ENCODE measurements at places on chromosomes 2 and 18.
A peak's percentile ranks its signal among the peaks of the same experiment; 100 is the strongest.

DNA sequence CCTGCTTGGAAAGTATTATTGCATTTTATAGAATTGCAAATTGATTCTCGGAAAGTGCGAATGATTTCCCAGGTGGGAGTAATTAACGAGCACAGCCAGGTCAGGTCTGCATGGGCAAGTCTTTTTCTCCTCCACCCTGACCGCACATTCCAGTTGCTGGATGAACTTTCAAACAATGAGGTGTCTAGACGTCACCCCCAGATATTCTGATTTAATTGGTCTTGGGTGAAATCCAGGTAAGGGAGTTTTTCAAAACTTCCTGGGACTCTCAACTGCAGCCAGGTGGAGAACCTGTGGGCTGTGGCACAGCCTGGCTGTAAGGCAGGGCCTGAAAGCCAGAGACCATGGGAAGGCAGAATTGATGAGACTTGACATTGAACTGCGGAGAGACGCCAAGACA lies 15.9 kb upstream of the RNF152 start:
- DNase-seq, result no peak

GRCh38 chr2:57947398-57947797 lies 99.2 kb upstream of the VRK2 start:
- no peak for DNase-seq

DNA sequence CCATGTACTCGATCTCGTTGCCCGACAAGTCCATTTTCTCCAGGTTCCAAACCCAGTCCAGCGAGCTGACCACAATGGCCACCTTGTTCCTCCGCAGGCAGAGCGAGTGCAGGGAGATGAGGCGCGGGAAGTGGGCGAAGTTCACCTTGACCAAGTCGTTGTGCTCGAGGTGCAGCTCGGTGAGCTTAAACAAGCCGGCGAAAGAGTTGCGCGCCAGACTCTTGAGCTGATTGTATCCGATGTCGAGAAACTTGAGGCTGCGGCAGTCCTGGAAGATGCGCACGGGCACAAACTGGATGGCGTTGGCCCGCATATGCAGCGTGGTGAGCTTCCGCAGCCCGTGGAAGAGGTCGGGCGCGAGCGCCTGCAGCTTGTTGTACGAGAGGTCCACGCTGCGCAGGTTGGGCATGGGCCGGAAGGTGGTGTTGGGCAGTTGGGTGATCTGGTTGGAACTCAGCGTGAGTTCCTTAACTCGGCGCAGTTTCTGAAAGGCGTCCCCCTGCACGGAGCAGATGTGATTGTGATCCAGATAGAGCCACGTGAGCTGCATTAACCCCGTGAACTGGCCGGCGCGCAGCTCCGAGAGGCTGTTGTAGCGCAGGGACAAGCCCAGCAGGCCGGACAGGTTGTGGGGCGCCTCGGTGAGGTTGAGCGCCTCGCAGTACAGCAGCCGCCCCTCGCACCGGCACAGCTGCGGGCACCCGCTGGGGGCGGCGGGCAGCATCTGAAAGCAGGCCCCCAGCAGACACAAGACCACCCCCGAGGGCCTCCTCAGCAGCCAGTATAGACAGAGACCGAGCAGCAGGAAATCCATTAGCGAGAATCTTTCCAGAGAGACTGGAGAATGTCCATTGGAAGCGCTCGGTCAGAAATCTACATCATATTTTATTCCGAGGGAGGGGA lies 1.3 kb downstream of the LRRTM1 start:
- no peak for DNase-seq

- DNase-seq, result no peak
Observed at GRCh38 chr2:68295516-68295915, 24.2 kb downstream of the CNRIP1 start.

DNA sequence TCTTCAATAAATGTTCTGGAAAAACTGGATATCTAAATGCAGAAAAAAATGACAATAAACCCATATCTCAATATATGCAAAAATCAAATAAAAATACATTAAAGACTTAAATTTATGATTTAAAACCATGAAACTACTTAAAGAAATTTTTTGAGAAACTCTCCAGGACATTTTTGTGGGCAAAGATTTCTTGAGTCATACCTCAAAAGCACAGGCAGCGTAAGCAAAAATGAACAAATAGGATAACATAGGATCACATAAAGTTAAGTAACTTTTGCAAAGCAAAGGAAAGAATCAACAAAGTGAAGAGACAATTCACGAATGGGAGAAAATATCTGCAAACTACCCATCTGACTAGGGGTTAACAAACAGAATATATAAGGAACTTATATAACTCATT lies 1545.5 kb downstream of the SUCLG1 start:
- no peak for DNase-seq

DNA sequence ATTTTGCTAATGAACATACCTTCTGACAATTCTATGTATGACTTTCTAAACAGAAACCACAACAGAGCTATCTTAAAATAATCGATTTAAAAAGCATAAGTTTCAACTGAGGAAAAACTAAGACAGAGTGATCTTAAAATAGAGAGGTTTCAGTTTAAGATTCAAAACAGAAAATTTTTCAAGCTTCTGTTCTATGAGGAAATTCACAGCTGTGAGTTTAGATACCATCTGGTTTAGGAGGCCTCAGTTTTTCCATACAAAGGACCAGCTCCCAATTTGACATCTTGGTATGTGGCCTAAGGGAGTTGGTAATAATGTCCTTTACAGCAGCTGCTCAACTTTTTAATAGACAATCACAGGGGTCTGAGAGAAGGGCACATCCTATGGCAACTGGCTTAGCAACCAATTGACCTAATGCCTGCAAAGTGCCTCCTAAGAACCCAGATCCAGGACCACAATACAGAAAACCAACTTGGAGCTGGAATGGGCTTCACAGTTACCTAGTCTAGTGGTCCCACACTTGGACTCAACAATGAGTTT lies 39.7 kb downstream of the MDH1 start:
- no peak for DNase-seq

GRCh38 chr2:178819992-178820391 lies 12.8 kb upstream of the TTN start:
- DNase-seq, result peak; percentile 17

- DNase-seq, result no peak
Observed at GRCh38 chr2:127158614-127159290, 51.8 kb upstream of the BIN1 start.

- no peak for DNase-seq
Observed at GRCh38 chr2:5691985-5692529, at the start of gene SOX11. Gene SOX11 (plus strand): TSS chr2:5692384. CDS start chr2:5692722, 338 bp downstream.

- DNase-seq, result peak; percentile 13
Observed at GRCh38 chr2:8657423-8658062, 24.3 kb upstream of the ID2 start.

DNA sequence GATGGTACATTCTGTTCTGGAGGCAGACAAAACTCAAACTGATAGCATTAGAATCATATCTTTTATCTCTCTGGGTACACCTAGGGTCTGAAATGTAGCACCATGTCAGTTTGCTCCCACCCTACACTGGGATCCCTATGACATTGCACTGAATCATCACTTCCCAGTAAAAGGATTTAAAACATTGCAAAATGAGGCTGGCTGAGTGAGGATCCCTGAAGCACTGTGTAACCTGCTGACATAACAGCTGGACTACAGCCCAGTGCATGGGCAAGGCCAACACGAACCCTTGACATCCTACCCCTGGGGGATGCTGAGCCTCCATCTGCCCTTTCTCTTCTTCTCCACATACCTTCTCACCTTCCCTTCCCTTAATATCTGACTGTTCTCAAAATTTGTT lies 253.2 kb downstream of the TTC32 start:
- no peak for DNase-seq

GRCh38 chr18:79421275-79421857 lies 25.6 kb downstream of the NFATC1 start:
- no peak for DNase-seq

- DNase-seq, result no peak
Observed at GRCh38 chr2:88443353-88443938, 9.0 kb downstream of the FOXI3 start.

GRCh38 chr2:6082625-6083018 lies 390.4 kb downstream of the SOX11 start:
- no peak for DNase-seq

GRCh38 chr2:176598351-176598750 lies 329.1 kb downstream of the MTX2 start:
- DNase-seq, result no peak

- no peak for DNase-seq
Observed at GRCh38 chr2:233353101-233353768, 1.1 kb upstream of the DGKD start.

GRCh38 chr2:32711908-32712501 lies 84.2 kb downstream of the TTC27 start:
- DNase-seq, result no peak

- peak; percentile 37 for DNase-seq
Observed at GRCh38 chr2:43515807-43516497, 79.9 kb downstream of the THADA start.

- no peak for DNase-seq
Observed at GRCh38 chr18:11885278-11885947, 22.7 kb downstream of the MPPE1 start.

DNA sequence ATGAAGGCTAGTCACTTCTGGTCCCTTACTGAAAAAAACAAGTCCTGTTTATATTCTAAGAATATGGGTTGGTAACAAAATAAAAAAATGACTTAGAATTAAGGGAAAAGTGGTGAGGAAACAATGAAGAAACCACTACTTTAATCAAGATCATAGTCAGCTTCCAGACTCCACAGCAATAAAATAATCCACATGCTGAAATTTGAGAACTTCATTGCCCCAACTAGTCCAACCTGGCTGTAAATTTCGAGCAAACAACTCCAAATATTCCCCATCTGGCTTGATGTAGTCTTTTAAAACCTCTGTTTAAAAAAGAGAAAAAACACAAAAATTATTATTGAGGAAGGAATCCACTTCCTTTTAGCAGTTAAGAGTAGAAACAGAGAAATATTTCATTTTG lies 32.5 kb downstream of the METTL4 start:
- no peak for DNase-seq
